ENCODE measurements at places on chromosomes 16 and 17.

DNA sequence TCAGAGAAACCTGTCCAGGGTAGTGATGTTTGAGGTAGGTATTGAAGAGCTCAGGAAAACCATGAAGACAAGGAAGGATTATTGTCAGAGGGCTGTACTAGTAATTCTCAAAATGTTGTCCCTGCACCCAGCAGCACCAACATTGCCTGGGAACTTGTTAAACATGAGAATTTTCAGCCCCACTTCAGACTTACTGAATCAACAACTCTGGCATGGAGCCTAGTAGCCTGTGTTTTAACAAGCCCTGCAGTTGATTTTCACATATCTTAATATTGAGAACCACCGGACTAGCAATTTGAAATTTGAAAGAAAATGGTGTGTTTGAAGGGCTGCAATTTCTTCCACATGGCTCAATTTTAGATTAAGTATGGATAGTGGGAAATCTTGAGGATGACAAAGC, 2.8 kb upstream of the KIF2B start:
- no peak for DNase-seq

GRCh38 chr17:8068736-8069586, 18.6 kb downstream of the ALOX12B start:
- DNase-seq = no peak

GRCh38 chr17:28975646-28976045, 24.3 kb upstream of the PHF12 start:
- DNase-seq = no peak

GRCh38 chr16:83831456-83831987, 23.7 kb downstream of the HSBP1 start:
- DNase-seq = no peak

GRCh38 chr16:4511441-4512082, 27.0 kb downstream of the CDIP1 start:
- no peak for DNase-seq

DNA sequence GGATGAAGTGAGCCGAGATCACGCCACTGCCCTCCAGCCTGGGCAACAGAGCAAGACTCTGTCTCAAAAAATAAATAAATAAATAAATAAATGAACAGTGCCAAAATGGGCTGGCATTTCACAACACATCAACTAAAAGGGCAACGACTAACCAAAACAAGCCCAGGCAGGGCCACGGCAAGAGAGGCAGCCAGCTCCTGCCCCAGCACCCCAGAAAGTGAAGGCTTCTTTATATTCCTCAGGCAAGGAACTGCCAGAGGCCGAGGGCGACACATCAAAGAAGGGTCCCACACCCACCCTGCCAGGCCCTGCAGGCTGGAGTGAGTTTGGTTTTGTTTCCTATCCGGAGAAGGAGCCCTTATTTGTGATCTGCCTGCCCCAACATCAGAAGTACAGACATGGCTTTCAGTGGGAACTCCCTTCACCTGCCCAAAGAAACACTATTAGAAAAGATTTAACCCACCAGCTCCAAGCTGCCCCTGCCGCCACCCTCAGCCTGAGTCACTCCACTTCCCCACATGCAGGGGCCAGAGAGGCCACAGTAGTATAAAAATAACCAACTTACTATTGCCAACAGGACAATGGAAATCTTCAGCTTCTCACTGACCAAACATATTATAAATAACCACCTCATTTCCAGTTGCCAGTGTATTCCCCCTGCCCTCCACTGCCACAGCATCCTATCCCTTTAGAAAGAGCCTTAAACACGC, 8.0 kb downstream of the FBXO31 start:
- no peak for DNase-seq

DNA sequence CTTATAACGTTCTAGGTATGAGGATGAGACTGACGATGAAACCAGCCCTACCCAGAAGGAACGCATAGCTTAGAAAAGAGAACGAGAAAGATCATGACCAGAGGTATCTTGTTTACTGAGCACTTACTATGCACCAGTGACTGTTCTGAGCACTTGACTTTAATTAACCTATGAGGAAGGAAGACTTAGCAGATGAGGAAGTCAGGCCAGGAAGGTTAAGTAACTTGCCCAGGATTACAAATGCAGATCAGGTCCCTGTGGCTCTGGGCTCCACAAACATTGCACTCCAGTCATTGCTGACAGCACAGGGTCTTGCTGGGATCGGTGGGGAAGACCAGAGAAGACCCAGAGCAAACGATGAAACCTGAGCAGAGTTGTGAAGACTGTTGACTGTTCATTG, 7.1 kb downstream of the KRT13 start:
- DNase-seq = no peak

- DNase-seq = no peak
Measured at GRCh38 chr16:10927497-10928112, 14.7 kb downstream of the DEXI start.

- DNase-seq = no peak
Measured at GRCh38 chr17:7508145-7508544, 24.0 kb downstream of the POLR2A start.

DNA sequence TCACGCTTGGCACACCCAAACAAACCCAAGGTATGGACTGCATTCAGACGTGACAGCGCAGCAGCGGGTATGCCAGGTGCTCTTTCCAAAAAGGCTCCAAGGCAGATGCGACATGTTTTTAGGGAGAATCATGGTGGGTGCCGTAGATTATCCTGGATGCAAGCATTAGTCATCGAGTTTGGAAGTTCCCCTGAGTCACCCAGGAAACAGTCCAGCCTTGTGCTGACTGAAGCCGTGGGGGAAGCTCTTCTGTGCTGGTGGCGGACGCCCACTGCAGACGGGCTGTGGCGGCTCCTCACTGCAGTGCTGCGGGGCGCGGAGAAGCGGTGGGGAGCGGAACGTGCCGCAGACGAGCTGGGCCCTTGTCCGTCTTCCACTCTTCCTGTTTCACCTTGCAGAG, 13.9 kb downstream of the JPT2 start:
- no peak for DNase-seq

- DNase-seq = no peak
Measured at GRCh38 chr17:72764632-72765041, 327.9 kb downstream of the SLC39A11 start.

- no peak for DNase-seq
Measured at GRCh38 chr17:33803199-33803685, 451.8 kb upstream of the CCL2 start.

DNA sequence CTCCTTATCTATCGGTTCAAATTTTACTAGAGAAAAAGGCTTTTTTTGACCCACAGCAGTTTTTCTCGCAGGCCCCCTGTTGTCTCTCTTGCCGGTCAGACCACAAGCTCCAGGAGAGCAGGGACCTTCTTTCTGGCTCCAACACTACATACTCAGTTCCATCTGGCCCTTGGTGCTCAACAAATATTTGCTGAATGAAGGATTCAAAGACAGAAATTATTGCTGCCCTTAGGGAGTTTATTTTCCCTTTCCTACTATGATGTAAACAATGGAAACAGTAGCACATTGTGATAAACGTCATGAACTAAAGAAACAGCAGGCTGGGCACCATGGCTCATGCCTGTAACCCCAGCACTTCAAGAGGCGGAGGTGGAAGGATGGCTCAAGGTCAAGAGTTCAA, 59.0 kb upstream of the ATP2A3 start:
- DNase-seq = no peak

DNA sequence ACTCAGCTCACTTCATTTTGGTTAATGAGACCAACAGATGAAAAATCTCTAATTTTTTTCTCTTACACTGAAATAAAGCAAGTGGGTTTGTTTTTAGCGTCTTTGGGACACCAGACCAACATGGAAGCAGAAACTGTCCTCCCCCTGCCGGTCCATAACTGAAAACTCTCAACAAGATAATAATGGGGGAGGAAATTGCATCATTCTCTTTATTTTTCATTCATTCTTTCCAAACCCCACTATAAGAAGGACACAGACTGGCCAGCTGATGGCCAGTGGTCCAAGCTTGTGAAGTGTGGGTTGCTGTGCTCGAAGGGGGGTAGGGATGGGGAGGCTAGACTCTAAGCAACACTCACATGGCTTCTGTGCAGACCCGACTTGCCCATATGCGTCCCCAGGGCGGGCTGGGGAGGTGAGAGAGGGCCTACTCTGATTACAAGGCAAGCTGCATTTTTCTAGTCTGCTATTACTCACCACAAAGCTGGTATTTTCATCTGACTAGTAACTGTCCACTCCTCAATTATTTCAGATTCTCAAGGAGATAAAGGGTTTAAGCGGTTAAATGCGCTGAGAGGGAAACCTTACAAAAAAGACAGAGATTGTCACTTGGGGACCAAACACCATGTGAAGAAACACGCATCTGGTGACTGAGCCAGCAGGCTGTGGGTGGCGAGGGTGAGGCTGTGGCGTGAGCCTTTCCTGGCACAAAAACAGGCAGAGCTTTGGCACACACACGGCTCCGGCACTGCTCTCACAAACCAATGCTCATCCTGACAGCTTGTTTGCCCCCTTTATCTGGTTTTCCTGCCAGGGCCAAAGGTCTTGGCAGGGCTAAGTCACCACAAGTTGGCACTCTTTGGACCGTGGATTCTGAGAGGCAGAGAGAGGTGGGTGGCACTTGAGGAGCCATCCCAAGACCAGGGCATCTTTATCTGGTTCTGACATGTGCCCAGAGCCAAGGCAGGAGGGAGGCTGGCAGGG, 38.2 kb downstream of the MARF1 start:
- DNase-seq = no peak

- DNase-seq = no peak
Measured at GRCh38 chr17:65035704-65036103, 20.8 kb downstream of the GNA13 start.

DNA sequence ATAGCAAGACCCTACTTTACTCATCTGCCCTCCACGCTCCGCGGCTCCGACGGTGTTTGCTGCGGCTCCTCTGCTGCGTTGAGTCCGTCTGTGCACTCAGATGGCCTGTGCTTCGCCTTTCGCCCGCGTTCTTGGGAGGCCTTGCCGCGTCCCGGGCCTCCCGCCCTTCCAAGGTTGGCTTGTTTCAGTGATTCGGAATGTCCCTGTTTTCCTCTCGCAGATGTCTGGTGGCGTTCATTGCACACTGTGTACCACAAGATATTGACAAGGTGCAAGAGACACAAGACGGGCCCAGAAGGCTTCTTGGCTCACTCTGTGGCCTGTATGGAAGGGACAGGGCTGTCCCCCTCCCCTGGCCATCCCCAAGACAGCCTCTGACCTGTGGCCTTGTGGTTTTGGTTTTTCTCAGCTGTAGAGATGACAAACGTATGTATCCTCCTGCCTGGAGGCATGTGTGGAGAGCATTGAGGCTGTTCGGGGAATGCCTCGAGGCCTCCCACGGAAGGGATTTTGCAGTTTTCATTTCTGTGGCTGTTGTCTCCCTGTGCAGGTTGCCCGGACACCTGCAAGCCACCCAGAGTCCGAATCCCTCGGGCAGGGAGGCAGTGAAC, 15.4 kb downstream of the MGRN1 start:
- no peak for DNase-seq

DNA sequence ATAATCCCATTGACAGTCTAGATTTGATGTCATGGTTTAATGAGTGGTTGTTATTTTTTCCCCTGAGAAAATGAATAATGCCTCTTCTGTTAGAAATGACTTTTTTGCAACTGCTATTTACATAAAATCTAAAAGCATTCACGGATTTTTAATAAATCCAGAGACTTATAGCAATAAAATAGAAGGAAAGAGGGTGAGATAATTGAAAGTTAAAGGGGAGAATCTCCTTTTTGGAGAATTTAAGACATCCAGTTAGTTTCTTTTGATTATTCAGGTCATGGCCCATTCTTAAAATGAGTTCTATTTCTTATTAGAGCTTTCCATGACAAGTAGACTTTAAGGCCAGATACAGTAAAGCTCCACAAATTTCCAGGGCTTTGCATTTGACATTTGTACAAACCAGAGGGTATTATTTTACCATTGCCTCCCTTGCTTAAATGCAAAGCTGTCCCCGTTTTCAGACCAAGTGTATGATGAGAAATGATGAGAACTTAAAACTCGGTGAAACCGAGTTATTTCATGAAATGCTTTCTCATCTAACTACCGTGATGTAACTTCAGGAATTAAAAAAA, 789.0 kb upstream of the SOX9 start:
- DNase-seq = no peak

DNA sequence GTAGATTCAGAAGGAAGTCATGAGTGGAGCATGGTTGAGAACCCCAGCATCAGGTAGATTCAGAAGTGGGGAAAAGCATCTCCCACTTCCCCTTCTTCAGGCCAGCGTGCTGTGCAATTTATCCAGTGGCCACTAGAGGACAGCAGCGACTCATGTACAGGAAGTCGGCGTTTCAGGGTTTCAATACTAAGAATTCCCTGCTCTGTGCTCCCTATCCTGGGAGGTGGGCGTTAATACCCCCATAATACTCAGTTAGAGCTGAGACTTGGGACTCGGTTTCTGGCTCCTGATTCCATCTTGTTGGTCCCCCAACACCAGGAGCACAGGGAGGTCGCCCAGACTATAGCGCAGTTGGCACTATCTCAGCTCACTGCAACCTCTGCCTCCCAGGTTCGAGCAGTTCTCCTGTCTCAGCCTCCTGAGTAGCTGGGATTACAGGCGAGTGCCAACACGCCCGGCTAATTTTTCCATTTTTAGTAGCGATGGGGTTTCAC, 75.3 kb upstream of the AMZ2 start:
- no peak for DNase-seq

GRCh38 chr17:80803451-80804428, 187.9 kb upstream of the CHMP6 start:
- no peak for DNase-seq

- DNase-seq = no peak
Measured at GRCh38 chr16:55695595-55695994, 39.8 kb downstream of the SLC6A2 start.

- no peak for DNase-seq
Measured at GRCh38 chr17:6303664-6304063, 131.3 kb downstream of the AIPL1 start.

DNA sequence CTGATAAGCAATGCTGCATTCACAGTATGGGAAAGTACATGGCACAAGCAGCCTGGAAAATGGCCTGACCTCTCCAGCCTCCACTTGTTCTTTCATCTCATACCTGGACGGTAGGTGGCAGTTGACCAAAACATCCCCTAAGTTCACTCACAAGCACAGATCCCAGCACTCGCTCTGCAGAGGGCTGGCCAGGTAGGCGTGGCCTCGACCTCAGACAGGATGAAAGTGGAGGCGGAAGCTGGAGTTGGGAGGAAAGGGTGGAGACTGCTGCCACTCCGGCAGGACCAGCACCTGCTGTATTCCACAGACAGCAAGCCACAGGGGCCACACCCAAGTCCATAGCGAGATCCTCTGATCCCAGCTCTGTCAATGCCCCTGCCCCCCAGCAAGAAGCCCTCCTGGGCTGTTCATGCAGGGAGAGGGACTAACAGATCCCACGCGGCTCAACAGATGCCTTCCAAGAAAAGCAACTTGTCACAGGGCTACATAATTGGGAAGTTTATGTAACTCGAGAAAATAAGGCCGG, 31.3 kb downstream of the ZCCHC14 start:
- peak; percentile 52 for DNase-seq

Data from GM19239 (cell line).